ENCODE measurements at places on chromosomes 12 and 14.

DNA sequence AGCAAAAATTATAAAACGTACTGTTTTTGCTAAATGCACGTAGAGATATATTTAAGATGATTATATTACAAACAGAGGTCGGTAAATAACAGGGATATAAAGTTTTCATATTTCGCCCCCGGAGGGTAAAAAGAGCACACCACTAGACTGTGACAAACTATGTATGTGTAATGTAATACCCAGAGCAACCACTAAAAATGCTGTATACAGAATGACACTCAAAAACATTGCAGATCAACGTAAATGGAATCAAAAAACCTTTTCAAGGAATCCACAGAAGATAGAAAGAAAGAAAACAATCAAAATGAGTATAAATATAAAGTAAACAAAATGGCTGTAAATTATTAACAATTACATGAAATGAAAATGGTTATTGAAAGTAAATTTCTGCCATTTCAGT, 37.6 kb upstream of the PRB4 start:
- no peaks in the 10 kb centered on the region for H3K27me3 ChIP-seq
- H3K4me1 ChIP-seq: peaks cover 2% of the 10 kb centered on the region
- H3K4me3 ChIP-seq: no peak overlapping the region
- no peak for DNase-seq

DNA sequence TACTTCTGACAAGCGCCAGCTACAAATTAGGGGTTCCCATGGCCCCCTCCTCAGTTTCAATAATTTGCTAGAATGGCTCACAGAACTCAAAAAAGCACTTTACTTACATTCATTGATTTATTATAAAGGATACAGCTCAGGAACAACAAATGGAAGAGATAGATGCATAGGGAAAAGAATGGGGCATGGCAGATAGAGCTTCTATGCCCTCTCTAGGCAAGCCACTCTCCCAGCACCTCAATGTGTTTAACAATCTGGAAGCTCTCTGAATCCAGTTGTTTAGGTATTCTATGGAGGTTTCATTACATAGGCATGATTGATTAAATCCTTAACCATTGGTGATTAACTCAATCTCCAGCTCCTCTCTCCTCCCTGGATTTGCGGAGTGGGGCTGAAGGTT, 184.5 kb upstream of the DAAM1 start:
- no peak overlapping the region for H3K27ac ChIP-seq
- no peaks in the 10 kb centered on the region for H3K4me1 ChIP-seq
- H3K4me3 ChIP-seq: no peak overlapping the region
- no peaks in the 10 kb centered on the region for H3K36me3 ChIP-seq

DNA sequence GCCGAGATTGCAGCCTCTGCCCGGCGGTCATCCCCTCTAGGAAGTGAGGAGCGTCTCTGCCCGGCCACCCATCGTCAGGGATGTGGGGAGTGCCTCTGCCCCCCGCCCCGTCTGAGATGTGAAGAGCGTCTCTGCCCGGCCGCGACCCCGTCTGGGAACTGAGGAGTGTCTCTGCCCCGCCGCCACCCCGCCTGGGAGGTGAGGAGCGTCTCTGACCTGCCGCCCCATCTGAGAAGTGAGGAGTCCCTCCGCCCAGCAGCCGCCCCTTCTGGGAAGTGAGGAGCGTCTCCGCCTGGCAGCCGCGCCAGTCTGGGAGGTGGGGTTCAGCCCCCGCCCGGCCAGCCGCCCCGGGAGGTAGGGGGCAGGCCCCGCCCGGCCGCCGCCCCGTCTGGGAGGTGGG, 544.0 kb downstream of the CCER1 start:
- no peaks in the 10 kb centered on the region for H3K27me3 ChIP-seq
- no peak overlapping the region for H3K27ac ChIP-seq
- H3K4me3 ChIP-seq: no peak overlapping the region
- H3K36me3 ChIP-seq: no peaks in the 10 kb centered on the region
- DNase-seq: no peak
- no peaks in the 10 kb centered on the region for H3K4me1 ChIP-seq

DNA sequence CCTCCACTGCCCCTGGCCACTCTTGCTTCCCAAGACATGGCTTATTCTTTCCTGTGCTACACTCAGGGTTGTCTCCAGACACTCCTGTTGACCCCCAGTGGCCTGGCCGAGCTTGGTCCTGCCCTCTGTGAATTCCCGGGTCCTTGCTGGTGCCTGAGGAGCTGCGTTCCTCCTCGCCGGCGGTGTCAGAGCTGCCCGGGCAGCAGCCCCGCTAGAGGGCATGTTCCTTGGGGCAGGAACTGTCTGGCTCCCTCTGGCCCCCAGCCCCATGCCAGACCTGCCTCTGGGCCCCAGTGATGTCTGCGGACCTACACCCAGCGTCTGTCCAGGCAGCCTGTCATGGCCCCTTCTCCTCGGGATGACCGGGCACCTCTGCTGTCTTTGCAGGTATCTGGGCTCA, 68.4 kb downstream of the AACS start:
- H3K36me3 ChIP-seq: peaks cover 55% of the 10 kb centered on the region
- H3K4me1 ChIP-seq: peaks cover 6% of the 10 kb centered on the region
- DNase-seq: no peak

All from endothelial cell (in vitro differentiated cells).